Stimulated activated CD4-positive, alpha-beta T cell treated with anti-CD3 and anti-CD28 coated beads, Interleukin-15, amount 100 ng/mL, for 24 hours (primary cell): ENCODE measurements at places on chromosomes 1 and 21.

DNA sequence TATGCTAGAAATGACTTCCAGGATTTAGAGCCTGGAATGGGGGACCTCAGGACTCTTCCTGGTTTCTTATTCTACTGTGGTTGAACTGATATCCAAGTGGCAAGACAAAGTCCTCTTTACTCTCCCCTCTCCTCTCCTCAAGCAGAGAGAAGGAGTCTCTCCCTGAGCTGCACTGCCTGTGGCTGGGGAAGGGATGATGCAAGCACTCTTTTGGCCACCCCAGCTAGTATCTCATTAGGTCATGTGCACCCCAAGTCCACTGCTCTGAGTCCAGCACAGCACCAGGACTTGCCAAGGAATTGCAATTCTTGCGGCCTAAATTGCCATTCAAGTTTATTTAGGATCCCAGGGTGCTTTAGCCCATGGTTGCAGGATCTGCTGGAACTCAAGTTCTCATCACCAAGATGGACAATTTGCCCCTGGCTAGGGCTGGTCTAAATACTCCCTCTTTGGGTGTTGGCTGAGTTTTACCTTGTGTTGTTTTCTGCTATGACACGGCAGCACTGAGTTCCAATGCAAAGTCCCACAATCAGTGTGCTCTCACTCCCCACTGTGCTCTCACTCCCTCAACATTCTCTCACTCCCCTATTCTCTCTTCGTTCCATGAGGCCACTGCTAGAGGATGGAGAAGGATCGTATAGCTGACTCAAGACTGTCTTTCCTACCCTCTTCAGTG is 172.2 kb downstream of the TM2D1 start:
- no peak for DNase-seq

GRCh38 chr1:48870596-48870995 is 93.9 kb upstream of the BEND5 start:
- peak; percentile 13 for DNase-seq

DNA sequence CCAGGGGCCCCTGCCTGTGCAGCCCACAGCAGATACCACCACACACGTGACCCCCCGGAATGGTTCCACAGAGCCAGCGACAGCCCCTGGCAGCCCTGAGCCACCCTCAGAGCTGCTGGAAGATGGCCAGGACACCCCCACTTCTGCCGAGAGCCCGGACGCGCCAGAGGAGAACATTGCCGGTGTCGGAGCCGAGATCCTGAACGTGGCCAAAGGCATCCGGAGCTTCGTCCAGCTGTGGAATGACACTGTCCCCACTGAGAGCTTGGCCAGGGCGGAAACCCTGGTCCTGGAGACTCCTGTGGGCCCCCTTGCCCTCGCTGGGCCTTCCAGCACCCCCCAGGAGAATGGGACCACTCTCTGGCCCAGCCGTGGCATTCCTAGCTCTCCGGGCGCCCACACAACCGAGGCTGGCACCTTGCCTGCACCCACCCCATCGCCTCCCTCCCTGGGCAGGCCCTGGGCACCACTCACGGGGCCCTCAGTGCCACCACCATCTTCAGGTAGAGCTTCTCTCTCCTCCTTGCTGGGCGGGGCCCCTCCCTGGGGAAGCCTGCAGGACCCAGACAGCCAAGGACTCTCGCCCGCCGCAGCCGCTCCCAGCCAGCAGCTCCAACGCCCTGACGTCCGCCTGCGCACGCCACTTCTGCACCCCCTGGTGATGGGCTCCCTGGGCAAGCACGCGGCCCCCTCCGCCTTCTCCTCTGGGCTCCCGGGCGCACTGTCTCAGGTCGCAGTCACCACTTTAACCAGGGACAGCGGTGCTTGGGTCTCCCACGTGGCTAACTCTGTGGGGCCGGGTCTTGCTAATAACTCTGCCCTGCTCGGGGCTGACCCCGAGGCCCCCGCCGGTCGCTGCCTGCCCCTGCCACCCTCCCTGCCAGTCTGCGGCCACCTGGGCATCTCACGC is 51.0 kb downstream of the COL18A1 start:
- no peak for DNase-seq

- no peak for DNase-seq
Observed at GRCh38 chr21:29293495-29293894, 5.2 kb upstream of the BACH1 start.
